ENCODE measurements at places on chromosomes 12 and 14. TPM values are rescaled to one million over a fixed set of nuclear protein-coding genes. Genes with fewer than 3 reads are reported as not detected.

Gene GLI1
- polyA plus RNA-seq: 13.0 TPM

Gene HSPB8
- polyA plus RNA-seq: 7.9 TPM

Gene PROX2
- not detected for polyA plus RNA-seq

Gene VRTN
- polyA plus RNA-seq: not detected

Gene RND1
- 26.5 TPM for polyA plus RNA-seq

Gene CD163L1
- polyA plus RNA-seq: 0.34 TPM

Gene LMNTD1
- polyA plus RNA-seq: not detected

Gene MMP19
- 0.09 TPM for polyA plus RNA-seq

Gene GAS2L3
- 7.1 TPM for polyA plus RNA-seq

Gene TPH2
- not detected for polyA plus RNA-seq

Gene C12orf76
- polyA plus RNA-seq: 13.3 TPM

Gene LPAR5
- 0.58 TPM for polyA plus RNA-seq

Gene ADAM21
- 0.04 TPM for polyA plus RNA-seq

Gene GPRC5D
- not detected for polyA plus RNA-seq

Gene MYO1H
- polyA plus RNA-seq: not detected

Gene ACRBP
- 0.36 TPM for polyA plus RNA-seq

Gene CDKN3
- 78.5 TPM for polyA plus RNA-seq

Gene TAS2R30
- not detected for polyA plus RNA-seq

Gene HAL
- polyA plus RNA-seq: 0.33 TPM

Gene FOXN4
- polyA plus RNA-seq: 0.07 TPM

Gene TMEM121
- polyA plus RNA-seq: 4.3 TPM

Gene ASCL1
- polyA plus RNA-seq: not detected

Gene PLCZ1
- not detected for polyA plus RNA-seq

Gene ENDOU
- not detected for polyA plus RNA-seq

Gene GALNT16
- polyA plus RNA-seq: 3.4 TPM

Gene PRKD1
- 2.9 TPM for polyA plus RNA-seq

Gene APOF
- polyA plus RNA-seq: not detected

Gene CMKLR1
- polyA plus RNA-seq: not detected

Gene RASSF9
- polyA plus RNA-seq: 0.91 TPM

Gene SYNE3
- 0.05 TPM for polyA plus RNA-seq

Gene AHNAK2
- polyA plus RNA-seq: 46.5 TPM

Gene GLT1D1
- not detected for polyA plus RNA-seq

Gene RNASE3
- not detected for polyA plus RNA-seq

Gene NAA30
- 14.3 TPM for polyA plus RNA-seq

Gene PEBP1
- polyA plus RNA-seq: 254 TPM

Gene IQSEC3
- not detected for polyA plus RNA-seq

Gene AGAP2
- polyA plus RNA-seq: 0.45 TPM

Gene RPL36AL
- polyA plus RNA-seq: 469 TPM

Gene AQP2
- polyA plus RNA-seq: not detected

Gene TEX52
- polyA plus RNA-seq: not detected

Gene TMEM117
- 2.1 TPM for polyA plus RNA-seq

Gene REM2
- 0.46 TPM for polyA plus RNA-seq

Gene ASB2
- 0.16 TPM for polyA plus RNA-seq

Gene ETV6
- polyA plus RNA-seq: 5.0 TPM

Gene PLEKHD1
- polyA plus RNA-seq: 0.05 TPM

Gene TBX3
- 22.1 TPM for polyA plus RNA-seq

Gene TAS2R31
- polyA plus RNA-seq: 0.28 TPM

Gene PTPN21
- 7.2 TPM for polyA plus RNA-seq

Gene GPR68
- 0.09 TPM for polyA plus RNA-seq

Gene FGD4
- polyA plus RNA-seq: 2.0 TPM

Gene HVCN1
- 0.46 TPM for polyA plus RNA-seq

Gene USP44
- 0.50 TPM for polyA plus RNA-seq

Gene NOVA1
- polyA plus RNA-seq: 5.1 TPM

Gene TCHP
- polyA plus RNA-seq: 33.4 TPM

Gene BEGAIN
- polyA plus RNA-seq: 3.7 TPM

Gene SHMT2
- polyA plus RNA-seq: 150 TPM

Gene ABCC9
- not detected for polyA plus RNA-seq

Measured in A549 (cell line).